ENCODE measurements at places on chromosomes 6 and 20.

GRCh38 chr6:35754452-35755277, 17.8 kb downstream of the ARMC12 start:
- no peak for DNase-seq

DNA sequence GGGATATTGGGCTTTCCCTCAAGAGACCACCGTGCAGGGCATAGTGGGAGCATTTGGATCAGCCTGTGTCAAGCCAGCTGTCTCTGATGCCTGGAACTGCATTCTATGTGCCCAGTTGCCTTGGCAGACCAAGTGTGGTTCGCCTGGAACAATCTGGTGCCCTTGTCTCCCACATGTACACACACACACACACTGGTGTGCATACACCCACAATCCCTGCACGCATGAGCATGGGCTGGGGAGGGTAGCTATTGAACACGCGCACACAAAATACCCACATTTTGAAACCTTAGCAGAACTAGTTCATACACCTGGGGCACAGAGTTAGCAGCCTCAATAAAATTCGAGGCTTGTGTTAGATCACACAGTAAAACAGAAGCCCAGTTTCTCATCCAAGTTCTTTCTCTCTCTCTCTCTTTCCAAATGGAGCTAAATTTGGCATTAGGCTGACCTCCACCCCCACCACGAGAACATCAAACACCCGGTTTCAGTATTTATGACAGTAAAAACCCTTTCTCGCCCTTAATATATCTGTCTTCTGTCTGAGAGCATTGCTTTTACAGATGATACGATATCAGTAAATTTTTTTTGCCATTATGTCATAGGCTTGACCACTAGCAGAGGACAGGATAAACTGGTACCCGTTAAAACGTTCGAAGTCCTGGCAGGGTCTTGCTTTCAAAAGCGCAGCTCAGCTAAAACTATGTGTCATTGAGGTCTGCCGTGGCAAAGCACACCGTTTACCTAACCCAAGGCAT, 18.2 kb upstream of the NFATC2 start:
- DNase-seq, result no peak

DNA sequence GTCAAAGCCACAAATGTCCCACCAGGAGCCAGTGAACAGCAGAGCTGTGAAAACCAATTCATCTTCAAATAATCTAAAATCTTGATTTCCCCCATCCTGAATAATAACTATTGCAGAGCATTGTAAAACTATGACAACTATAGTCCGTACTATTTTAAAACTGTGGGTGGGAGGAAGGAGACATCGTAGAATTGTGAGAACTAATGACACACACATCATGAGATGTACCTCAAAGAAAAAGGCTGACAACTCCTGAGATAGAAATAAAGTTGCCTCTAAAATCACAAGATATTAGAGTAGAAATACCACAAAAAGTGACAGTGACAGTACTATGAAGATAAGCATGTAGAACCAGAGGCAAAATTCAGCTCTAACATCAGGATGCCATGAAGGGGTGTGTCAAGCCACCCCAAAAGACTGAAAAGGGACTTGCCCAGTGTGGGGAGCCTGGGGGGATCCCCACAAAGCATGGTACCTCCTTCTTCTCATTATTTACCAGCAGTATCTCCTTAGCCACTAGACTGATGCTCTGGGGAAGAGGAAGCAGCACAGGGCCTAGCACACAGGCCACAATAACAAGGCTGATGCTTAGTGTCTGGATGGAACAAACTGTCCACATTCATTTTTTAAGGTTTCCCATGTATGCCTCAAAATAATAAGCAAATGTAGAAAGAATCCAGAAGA, 13.4 kb downstream of the NAPB start:
- DNase-seq, result no peak

DNA sequence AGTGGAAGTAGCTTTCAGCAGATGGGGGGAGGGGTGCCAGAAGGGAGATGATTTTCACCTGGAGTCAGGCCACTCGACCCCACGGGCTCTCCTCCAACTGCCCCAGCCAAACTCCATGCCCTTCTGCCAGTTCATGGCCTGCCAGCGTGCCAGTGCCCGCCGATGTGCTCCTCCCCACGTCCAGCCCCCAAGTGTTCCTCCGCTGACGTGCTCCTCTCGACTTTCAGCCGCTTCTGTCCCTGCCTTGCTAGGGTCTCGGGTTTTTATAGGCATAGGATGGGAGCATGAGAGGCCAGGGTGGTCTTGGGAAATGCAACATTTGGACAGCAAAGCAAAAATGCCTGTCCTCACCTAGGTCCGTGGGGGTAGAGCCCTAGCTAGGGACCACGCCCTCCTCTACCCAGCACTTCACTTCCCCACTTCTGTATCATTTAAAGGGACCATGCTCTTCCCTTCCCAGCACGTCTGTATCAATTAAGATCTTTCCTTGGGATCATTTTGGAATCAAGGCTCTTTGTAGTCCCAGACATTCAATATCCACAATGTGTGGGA, 54.4 kb downstream of the PRND start:
- peak; percentile 16 for DNase-seq

DNA sequence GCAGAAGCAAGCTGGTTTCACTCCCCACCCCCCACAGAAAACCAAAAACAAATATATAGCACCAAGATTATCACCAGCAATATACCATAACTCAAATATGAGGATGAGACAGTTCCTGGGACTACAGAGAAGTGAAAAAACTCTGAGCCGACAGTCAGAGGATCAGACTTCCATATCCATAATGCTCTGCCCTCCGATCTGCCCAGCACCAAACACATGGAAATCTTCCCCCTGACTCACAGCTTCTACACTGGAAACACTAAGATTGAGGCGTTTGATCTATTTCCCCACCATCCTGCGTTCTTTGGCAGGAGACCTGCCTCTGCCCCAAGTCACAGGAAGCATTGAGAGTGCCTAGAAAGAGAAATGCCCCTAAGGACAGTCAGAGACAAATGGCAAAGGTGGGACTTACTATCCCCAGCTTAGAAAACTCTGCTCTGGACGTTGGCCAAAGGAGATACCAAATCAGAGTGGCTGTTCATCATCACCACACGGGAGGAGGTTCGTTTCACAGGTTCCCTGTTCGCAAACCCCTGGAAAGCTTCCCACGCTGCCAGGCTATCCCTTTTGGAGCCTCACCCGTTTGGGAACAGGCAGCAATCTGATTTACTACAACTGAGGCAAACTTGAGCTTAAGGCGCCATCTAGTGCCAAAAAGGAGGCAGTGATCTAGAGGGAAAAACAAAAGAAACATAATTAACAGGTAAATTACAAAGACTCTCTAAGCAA, 48.7 kb upstream of the SRSF6 start:
- DNase-seq, result peak; percentile 3

DNA sequence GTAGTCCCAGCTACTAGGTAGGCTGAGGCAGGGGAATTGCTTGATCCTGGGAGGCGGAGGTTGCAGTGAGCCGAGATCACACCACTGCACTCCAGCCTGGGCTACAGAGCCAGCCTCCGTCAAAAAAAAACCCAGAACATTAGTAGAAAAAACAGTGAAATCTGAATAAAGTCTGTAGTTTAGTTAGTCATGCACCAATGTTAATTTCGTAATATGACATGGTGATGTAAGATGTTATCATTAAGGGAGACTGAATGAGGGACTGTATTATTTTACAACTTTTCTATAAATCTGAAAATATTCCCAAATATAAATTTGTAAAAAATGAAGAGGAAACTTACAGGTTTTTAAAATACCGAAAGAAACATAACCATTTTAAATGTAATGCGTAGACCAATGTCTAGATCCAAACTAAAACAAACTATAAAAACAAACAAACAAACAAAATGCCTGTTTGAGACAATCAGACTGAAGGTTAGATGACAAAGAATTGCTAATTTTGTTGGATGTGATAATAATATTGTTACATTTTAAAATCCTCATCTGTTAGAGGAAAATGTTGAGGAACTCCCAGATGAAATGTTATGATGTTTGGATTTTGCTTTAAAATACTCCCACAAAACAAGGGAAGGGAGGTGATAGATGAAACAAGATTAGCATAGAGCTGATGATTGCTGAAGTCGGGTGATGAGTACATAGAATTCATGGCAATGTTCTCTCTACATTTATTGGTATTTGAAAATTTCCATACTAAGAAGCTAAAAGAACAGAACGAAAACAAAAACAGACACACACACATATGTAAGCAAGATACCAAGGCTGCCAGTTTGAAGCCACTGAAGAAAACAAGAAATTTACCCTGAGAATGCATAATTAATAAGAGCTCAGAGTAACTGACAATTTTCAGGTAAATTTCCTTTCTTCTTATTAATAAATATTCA, 1.8 kb downstream of the GSTA4 start:
- DNase-seq, result no peak

GRCh38 chr6:160871320-160871719, 120.2 kb upstream of the MAP3K4 start:
- DNase-seq, result no peak

- DNase-seq, result no peak
Measured at GRCh38 chr6:94357381-94357980, 938.1 kb upstream of the EPHA7 start.

- DNase-seq, result no peak
Measured at GRCh38 chr6:150627154-150627553, 27.5 kb downstream of the PLEKHG1 start.

DNA sequence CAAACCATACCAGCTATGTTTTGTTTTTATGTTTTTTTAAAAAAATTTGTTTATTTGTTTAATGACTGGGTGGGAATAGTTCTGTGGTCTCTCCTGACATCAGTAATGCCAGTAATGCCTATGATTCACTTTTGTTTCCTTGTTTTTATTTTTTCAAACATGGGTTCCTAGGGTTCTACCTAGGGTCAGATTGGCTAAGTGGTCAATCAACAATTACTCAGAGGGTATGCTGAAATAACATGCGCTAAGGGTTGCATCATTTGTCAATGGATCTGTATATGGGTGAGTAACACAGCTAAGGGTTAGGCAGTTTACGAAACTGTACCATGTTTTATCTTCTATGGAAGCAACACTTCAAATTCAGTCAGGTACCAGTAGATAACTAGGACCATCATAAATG, 583.8 kb upstream of the GJE1 start:
- DNase-seq, result no peak

DNA sequence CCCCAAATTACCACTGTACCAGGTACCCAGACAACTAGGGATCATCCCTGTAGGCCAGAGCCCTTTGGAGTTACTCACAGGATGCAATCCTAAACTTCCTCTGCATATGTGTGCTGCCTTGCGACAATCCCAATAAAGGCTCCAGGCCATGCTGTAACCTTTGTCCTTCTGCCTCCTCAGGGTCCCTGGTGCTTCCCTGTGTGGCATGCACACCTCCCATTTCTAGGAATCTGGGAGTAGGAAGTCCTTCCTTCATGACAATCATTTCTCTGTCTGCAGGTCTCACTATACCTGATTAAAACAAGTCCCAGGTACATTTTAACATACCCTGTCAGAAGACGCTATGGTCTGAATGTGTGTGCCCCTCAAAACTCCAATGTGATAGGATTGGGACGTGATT, 37.0 kb upstream of the MCUR1 start:
- no peak for DNase-seq

DNA sequence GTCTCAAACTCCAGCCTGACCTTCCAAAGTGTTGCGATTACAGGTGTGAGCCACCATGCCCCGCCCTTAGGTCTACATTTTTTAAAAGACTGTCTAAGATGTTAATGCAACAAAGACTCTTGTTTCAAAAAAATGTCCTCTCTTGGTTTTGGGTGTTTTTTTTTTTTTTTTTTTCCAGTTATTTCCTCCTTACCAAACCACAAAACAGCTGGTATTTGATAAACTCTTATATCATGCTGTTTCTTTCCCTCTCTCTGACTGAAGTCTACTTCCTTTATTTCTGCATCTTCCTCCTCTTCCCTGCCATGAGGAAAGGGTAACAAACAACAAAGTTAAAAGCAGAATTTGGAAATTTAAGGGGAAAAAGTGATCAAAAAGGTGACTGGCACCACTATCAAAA, 21.2 kb downstream of the STK38 start:
- DNase-seq, result no peak

DNA sequence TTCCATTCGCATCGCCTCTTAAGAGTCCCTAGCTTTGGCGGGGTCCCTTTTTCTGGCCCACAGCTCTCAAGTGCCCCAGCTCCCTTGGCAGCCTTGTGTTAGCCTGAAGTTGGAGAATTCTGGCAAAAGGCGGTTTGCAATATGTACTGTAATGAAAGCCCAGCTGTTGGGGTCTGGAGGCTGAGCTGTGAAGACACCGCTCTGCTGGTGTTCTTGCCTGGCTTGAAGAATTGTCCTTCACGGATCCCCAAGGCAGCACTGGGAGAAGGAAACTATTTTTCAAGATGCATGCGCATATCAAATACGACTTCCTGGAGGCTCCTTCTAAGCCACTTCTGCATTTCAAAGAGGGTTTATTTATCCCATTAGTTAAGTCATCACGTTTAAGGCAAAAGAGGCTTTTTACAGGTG, 21.4 kb upstream of the CITED2 start:
- DNase-seq, result no peak

DNA sequence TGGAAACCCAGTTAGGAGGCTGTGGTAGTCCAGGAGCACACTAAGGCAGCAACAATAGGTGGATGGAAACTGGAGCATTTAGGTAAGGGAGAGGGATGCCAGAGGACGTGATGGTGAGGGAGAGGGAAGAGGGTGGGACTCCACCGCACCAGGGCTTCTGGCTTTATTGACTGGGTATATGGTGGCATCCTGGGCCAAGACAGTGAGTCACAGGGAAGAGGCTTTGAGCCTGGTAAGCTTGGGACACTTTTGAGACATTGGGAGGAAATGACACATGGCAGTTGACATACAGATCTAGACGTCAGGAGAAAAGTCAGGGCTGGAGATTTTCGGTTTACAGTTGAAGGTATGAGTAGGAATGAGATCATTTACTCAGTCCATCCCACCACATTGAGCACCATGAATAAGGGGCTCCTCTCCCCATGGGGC, 14.9 kb downstream of the NT5E start:
- DNase-seq, result no peak

DNA sequence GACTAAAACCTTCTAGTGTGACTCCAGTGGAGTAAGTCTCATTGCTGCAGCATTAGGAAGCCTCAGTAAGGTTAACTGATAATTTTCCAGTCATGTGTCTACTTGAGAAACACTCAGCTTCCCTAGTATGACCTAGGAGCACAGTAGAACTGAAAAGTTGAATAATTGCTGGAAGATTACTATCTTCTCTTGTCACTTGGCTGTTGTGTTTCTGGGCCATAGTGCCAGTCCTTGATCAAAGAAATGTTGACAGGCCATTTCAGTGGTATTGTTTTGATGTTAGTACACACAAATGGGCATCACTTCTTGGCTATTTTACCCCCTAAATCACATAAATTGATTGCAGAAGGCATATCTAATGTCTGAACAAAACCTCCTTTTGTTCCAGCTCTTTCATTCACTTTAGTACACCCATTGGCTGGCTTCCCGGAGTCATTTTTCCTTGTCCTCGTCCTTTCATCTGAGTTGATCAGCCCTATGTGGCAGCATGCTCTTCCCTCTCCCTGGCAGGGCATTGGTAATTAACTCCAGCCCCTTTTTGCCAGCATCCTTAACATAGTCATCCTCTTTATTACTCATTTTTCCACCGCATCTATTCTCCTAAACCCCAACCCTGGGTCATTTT, 6.0 kb downstream of the ENPP3 start:
- DNase-seq, result no peak

All from NCI-H2227 treated with DMSO at 0.1 percent for 48 hours (cell line).